SK-N-DZ (cell line): ENCODE measurements at places on chromosomes 1 and 21.

DNA sequence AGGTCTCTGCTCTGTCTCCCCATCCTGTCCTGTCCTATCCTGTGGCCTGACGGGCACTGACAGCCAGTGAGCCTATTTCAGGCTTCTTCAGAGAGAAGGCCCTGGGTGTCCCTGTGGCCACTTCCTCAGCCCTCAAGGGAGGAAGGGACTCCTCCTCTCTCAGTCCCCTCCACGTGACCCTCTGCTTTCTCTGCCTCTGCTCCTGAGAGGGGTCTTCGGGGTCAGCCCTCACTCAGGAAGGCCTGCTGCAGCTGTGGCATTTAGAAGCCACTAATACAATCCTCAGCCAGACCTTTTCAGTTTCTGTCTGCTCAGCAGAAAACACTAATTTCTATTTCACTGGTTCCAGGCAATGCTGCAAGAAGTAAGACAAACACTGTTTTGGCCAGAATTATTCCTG is 43.6 kb upstream of the ETV3 start:
- no peak for DNase-seq

DNA sequence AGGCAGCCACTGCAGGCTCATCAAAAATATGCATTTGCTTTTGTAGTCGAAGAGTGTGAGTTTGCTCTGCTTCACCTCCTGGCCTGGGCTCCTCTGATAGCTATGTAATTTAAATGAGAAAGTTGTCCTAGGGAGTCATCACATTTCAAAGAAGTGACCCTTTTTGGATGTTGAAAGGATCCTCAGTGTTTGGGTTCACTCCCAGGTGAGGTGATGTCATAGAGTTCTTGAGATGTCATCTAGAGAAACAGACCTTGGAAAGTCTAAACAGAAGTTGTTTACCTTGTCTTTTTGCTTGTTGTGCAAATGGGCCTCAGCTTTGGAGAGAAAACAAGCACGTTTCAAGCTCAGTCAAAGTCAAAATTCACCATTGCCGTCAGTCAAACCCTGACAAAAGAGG is 92.0 kb upstream of the BARHL2 start:
- no peak for DNase-seq

DNA sequence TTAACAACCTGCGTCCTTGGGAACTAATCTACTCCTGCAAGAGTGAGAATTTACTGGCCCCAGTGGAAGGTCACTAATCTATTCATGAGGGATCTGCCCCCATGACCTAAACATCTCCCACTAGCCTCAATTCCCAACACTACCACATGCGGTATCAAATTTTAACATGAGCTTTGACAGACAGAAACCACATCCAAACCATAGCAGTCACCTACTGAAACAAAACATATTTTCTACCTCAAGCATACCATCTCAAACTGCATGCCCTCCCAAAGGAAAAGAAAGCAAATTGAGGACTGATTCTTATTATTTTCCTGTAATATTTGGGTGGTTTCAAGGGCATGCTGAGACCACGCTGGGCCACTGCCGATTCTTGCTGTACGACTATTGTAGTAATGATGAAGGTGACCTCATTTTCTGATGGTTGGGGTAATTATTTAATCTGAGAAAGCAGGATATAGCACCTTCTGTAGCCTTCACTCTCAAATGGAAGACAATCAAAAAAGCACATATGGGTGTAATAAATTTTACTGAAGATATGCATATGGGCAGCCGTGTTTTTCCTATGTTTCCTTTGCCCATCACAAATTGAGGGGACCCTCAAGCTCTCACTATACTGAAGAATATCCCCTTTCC is 13.2 kb upstream of the GBP5 start:
- no peak for DNase-seq

GRCh38 chr1:60825593-60825992 is 256.8 kb upstream of the NFIA start:
- DNase-seq, result no peak

- DNase-seq, result peak; percentile 36
Observed at GRCh38 chr1:180927841-180928240, 15.1 kb downstream of the KIAA1614 start.

DNA sequence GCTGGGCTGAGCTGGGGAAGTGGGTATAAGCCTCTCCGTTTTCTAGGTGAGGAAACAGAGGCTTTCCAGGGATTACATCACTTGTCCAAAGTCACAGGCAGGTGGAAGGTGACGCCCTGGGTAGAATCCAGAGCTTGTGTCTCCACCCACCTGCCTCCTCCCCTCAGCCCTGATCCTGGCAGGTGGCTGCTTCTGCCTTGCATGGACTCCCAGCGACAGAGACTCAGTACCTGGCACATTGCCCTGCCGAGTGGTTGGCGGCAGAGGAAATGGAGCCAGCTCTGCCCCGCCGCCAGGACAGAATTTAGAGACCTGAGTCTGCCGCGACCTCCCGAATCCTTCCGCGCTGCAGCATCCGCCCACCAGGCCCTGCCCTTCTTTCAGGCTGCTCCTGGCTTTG is 2.1 kb downstream of the PLA2G2E start:
- no peak for DNase-seq

- DNase-seq, result no peak
Observed at GRCh38 chr1:152000964-152001630, 7.4 kb upstream of the S100A10 start.

- no peak for DNase-seq
Observed at GRCh38 chr1:23081376-23081775, 62.1 kb downstream of the KDM1A start.

GRCh38 chr1:78355656-78356055 is 135.1 kb upstream of the PTGFR start:
- DNase-seq, result no peak

DNA sequence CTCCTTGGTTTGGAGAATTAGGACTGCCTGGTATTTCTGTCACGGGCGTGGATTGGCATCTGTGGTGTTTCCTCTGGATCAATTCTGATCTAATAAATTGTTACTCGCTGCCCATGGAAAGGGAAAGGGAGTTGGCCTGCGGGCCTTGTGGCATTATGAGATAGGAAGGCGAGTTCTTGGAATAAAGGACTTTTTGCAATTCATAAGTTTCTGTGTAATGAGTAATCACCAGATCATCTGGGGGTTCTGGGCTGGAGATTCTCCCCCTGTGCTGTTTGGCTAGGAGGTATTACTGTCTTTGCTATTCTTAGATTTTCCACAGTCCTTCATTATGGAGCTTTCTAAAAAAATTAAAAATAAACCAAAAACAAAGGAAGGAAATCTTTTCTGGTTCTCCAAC is 315.9 kb downstream of the CAMTA1 start:
- no peak for DNase-seq

- DNase-seq, result no peak
Observed at GRCh38 chr1:240107058-240107684, 15.5 kb downstream of the FMN2 start.

DNA sequence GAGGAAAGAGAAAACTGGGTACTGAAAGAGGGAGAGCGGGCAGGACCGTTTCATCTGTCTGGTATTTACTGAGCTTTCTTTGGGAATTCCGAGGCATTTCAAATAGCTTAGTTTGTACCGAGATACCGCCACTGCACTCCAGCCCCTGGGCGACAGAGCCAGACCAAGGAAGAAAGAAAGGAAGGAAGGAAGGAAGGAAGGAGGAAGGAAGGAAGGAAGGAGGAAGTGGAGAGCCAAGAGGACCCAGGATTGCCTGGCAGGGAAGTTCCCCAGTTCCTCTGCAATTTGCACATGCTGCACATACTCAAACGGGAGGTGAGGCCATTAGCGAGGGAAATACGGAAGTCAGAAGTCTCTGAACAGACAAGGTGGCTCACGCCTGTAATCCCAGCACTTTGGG is 961 bp upstream of the FUCA1 start:
- DNase-seq, result no peak

GRCh38 chr21:31490443-31490842 is 146.4 kb upstream of the TIAM1 start:
- no peak for DNase-seq

GRCh38 chr21:27675306-27675705 is 708.4 kb upstream of the ADAMTS5 start:
- no peak for DNase-seq

GRCh38 chr1:228375578-228376261 is 30.9 kb downstream of the TRIM11 start:
- DNase-seq, result no peak

- DNase-seq, result no peak
Observed at GRCh38 chr1:29354511-29355098, 118.3 kb downstream of the PTPRU start.

GRCh38 chr21:17441370-17441769 is 71.5 kb upstream of the CXADR start:
- no peak for DNase-seq

GRCh38 chr21:41972511-41973205 is 18.8 kb upstream of the C2CD2 start:
- DNase-seq, result no peak

GRCh38 chr1:20361805-20362381 is 71.2 kb downstream of the VWA5B1 start:
- no peak for DNase-seq

DNA sequence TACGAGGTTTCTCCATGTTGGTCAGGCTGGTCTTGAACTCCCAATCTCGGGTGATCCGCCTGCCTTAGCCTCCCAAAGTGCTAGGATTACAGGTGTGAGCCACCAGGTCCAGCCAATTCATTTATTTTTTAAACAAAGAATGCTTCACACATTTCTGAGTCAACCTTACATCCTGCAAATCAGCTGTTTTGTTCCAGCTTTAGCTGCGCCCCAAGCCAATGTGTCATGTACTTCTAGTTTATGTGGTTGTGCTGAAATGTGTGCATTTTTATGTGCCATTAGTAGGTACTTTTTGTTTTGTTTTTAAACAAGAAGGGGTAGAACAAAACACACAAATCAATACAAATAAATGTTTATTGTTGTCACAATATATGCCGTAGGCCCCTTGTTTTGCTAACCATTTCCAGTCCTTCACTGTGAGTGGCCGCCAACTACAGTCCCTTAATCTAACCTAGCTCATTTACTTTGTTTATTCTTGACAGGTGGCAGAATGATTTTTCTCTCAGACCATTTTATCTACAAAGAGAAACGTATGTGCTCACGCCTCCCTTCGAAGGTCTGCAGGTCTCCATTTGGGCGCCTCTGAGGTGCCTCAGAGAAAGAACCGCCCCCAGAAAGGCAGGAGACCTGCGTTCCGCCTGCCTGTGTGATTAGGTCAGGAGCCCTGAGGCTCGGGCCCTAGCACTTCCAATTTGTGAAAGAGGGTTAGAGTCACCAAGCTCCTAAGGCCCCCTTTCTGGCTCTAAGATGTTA is 2.8 kb upstream of the CASQ2 start:
- no peak for DNase-seq

DNA sequence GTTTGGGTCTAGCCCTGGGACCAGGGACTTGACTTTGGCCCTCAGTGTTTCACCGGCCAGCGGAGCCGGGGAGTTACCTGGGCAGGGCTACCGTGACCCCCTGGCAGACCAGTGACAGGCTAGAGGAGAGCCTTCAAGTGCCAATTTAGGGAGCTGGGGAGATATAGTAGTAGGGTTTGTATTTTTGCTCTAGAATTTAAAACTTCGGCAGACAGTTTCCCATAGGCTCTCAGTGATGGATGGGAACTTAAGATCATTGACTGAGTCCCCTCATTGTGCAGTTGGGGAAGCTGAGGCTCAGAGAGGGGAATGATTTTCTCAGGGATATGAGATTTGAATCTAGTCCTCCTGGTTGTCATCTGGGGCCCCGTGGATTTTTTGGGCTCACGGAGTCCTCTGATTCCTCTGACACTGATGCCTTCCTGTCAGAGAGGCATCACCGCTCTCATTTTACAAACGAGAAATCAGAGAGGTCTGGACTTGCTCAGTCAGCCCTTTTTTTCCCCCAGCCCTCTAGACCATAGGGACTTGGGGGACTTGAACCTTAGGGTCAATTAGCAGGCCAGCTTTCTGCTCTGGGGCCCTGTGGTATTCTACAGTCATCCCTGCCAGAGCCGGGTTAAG is 58.3 kb upstream of the ACOT11 start:
- DNase-seq, result no peak

DNA sequence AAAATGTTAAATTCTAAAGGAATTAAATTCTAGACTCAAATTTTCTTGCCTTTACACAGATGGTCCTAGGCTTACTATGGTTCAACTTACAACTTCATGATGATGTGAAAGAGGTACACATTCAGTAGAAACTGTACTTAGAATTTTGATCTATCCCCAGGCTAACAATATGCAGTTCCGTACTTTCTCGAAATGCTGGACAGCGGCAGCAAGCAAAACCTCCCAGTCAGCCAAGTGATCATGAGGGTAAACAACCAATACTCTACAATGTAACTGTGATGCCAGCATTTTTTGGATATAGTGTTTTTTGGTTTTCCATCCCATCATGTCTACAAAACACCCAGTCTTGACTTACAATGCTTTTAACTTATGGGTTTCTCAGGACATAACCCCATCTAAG is 25.7 kb downstream of the VAV3 start:
- DNase-seq, result no peak

DNA sequence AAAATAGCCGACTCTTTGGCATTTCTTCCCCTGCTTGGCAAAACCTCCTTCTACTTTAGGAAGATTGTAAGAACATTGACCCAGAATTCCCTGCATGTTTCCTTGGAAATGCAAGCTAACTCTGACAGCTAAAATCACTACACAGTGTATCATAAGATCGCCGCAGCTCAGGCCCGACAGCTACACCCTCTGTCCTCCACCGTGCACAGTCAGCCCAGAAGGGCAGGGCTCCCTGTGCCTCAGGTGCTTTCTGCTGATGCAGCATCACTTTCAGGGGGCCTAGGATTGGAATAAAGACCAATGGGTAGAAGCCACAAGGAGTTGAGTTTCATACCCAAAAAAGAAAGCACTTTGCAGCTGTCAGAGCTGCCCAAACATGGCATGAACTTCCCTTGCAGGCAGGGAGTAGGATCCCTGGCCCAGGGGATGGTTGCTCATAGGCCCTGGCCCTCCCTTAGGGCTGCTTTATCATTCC is 145.3 kb downstream of the SEC16B start:
- no peak for DNase-seq

DNA sequence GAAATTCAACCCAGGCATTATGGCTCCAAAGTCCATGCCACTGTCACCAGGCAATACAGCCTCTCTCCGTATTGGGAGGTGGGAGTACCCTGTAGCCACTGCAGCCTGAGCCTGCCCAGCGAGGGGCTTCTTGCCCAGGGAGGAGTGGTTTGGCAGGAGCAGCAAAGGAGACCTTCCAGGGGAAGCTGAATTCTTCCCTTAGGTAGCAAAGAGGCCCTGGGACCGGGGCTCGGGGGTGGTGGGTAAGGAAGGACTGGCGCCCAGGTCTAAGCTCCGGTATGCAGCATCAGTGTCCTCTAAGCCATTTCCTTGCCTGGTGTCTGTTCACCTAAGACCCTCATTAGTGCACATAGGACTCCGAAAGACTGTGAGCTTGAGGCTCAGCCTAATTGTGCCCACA is 17.0 kb downstream of the TNNT2 start:
- DNase-seq, result no peak

- DNase-seq, result no peak
Observed at GRCh38 chr1:201017828-201018163, 5.7 kb downstream of the KIF21B start.
